Activated T-cell treated with anti-CD3 and anti-CD28 coated beads, Interleukin-2, amount 50 U/mL, for 24 hours (primary cell): ENCODE measurements at places on chromosomes 2 and 18.

- DNase-seq = no peak
Measured at GRCh38 chr2:211401328-211401727, 844.9 kb downstream of the CPS1 start.

GRCh38 chr2:127633556-127634065, 12.3 kb upstream of the GPR17 start:
- no peak for DNase-seq

DNA sequence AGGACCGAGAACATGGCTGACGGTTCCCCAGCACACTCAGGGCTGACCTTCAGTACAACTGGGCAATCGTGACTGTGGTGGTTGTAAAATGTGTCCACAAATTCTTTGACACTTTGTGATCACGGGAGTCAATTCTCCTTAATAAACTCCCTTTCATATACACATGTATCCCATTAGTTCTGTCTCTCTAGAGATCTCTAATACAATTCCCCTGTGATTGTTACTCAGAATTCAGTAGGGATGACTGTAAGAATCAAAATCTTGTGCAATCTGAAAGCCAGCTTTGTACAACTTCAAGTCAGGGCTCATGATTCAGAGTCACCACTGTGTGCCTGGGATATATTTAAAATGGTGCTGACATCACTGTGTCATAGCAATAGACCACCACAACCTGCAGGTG, 89.5 kb upstream of the LMAN1 start:
- no peak for DNase-seq

GRCh38 chr2:120989512-120990441, 254.1 kb downstream of the GLI2 start:
- no peak for DNase-seq

GRCh38 chr2:161134547-161135518, 25.4 kb upstream of the TANK start:
- no peak for DNase-seq

GRCh38 chr2:127506510-127506909, 19.8 kb downstream of the IWS1 start:
- DNase-seq = no peak

DNA sequence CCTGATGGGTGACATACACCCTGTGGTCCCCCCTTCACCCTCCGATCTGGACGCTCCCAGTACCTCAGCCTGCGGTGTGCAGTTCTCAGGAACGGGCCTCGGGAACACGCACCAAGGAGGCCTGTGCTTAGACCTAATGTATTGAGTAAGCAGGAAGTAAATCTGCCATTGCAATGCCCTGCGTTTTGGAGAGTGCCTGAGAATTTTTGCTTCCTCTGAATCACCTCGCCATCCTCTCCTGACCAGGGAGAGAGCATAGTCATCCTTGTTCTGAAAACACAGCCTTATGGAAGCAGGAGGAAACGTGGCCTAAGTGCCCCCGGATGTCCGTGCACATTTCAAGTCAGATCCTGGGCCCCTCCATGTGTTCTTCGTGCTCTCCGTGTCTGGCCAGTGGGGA, 272.2 kb downstream of the NDUFA10 start:
- DNase-seq = no peak

- DNase-seq = no peak
Measured at GRCh38 chr2:220455351-220455990, 828.0 kb downstream of the SLC4A3 start.

- no peak for DNase-seq
Measured at GRCh38 chr2:45128580-45128997, 119.3 kb upstream of the SIX2 start.

- DNase-seq = no peak
Measured at GRCh38 chr2:142848023-142848606, 29.3 kb upstream of the KYNU start.

DNA sequence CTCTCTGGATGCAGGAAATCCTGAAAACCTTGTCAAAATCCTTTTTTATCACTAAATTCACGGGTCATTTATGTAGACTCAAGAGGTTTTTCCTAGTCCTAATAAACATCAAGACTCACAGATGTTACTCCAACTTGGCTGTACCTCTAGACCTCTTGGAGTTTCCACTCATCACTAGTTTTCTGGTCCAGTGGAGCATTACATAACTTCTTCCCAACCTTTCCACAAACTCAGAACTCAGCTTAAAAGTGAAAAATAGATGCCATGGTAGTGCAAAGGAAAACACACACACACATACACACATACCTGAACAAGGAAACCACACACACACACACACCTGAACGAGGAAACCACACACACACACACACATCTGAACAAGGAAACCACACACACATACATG, 807.2 kb downstream of the LRP1B start:
- no peak for DNase-seq

GRCh38 chr2:63058144-63058920, 7.7 kb downstream of the OTX1 start:
- peak; percentile 40 for DNase-seq

DNA sequence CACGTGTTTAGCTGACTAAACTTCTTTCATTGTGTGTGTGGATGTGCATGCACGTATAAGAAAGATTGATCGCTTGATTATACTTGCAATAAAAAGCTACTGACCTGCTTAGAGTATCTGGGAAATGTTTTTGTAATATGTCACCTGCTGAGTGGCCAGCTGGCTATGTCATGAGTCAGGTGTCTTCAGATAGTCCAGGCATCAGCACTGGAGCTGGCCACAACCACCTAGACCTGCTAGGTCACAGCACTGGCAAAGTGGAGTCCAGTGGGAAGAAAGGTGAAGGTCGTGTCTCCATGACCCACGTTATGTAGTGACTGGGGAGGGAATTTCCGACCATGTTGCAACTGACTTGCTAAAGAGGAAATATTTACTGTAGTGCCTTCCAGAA, 147.0 kb downstream of the ESCO1 start:
- DNase-seq = no peak

DNA sequence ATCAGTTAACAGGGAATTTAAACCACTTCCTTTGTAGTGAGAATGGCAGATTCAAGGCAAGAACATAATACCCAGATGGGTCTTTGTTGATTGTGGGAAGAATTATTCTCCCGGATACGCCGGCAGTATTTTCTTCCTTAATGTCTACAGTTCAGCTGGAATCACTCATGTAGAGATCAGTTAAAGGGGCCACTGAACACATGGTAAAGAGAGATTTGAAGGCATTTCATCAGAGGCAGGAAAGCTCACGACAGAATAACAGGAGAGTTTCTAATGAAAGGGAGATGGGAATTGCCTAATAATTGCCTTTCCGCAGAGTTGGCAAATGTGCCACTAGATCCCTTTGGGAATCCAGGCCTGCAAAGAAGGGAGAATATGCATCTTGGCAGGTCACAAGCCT, 327.7 kb upstream of the ZNF804A start:
- DNase-seq = no peak

DNA sequence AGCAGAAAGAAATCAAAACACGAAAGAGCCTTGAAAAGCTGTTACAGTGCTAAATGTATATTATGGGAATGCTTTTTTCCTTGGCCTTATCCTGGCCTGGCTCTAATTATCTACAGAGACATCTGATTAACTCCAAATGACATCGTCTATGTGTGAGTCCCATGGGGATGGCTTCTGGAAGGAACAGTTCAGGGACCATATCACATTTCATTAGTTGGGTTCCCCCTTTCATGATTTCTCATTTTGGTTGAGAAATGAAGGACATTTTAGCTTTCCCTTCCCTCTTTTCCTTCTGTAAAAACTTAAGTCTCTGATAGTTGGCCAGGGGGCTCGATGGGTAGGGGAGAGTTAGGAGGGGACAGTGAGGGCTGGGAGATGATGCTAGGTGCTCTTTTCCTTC, 116.7 kb downstream of the PRKCE start:
- no peak for DNase-seq

DNA sequence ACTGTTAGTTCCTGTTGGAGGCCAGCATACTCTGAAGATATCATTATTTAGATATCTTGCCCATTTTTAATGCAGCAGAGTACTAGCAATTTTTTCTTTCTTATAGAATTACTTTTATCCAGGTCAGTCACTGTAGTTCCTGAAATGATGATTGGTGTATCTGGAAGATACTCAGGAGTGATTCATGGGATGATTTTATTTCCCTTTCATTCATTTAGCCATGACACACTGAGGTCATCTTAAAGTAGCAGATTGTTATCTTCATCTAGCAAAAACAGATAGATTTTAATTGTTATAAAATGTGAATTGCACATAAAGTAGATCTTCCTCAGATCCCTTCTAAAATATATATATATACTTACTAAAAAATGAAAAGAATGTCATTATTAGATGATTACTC, 109.1 kb downstream of the PIK3C3 start:
- no peak for DNase-seq

DNA sequence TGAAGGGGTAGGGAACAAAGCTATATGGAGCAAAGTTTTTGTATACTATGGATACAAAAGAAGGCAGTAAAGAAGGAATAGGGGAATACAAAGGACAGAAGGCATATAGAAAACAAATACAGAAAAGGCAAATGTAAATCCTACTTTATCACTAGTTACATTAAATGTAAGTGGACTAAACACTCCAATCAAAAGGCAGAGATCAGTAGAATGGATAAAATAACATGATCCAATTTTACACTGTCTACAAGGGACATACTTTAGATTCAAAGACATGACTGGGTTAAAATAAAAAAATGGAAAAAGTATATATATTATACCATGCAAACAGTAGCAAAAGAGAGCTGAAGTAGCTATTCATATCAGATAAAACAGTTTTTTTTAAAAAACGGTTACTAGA, 215.0 kb downstream of the PDE11A start:
- DNase-seq = no peak

DNA sequence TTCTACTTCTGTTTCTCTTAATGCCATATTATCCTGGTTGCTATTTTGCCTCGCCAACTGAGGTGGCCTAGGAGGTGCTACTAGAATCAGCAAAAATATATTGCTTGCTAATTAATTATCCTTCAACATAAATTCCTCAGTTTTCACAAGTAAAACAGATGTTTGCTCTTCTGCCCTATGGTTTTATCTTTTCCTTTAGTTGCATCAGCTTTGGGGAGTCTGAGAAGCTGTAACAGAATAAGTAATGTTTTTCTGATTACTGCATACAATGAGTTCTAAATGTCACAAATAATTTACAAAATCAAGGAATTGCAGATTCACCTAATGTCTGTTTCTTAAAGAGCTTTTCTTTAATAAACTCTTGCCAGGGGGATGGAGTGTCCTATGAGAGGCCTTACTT, 36.7 kb downstream of the GULP1 start:
- DNase-seq = no peak

GRCh38 chr18:62537946-62538345, 15.1 kb downstream of the ZCCHC2 start:
- DNase-seq = no peak

- DNase-seq = no peak
Measured at GRCh38 chr18:853471-853870, 41.4 kb upstream of the YES1 start.

DNA sequence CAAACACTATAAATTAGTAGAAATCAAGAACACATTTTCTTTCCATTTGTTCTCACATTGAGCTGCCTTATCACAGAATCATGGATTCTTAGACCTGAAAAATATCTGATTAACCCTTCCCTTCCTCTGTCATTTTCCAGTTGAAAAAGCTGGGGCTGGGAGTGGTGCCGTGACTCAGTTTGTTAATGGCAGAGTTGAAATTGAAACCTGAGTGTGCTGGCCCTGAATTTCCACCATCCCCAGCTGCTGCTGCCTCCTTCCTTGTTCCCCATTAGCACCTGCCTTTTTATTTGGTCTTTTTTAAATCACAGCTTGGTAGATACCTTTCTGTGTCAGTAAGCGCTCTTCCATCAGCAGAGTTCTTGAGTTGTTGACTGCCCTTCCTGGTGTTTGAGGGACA, 10.6 kb downstream of the FARP2 start:
- DNase-seq = no peak

- DNase-seq = no peak
Measured at GRCh38 chr18:22088996-22089640, 80.3 kb upstream of the GATA6 start.

DNA sequence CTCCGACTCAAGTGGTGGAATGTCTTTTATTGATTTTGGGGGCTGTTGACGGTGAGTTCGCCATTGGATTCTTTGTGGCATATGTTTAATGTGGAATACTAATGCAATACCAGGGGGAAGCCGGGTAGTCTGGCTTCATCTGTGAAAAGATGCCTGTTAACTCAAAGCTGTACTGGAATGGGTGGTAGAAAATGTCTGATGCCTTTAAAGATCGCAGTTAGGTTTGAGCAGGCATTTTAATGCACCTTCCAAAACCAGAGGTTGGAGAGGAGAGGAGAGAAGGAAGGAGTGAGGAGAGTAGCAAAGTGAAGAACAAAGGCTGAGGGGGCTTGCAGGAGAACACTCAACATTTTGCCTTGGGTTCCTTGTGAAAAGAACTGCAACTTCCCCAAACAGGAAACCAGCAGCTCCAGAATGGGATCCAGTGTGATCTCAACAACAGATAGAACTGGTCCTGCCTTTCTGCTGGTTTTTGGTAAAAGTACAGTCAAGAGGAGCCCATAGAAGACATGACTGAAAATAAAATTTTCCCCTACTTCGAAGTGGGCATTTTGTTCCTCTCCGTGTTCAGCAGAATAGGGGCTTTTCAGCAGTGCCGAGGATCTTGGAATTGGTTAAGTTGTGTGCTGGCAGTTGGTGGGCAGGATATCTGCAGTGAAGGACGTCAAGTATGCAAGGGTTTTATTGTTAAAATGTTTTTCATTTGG, 1.5 kb downstream of the ZNF532 start:
- no peak for DNase-seq

DNA sequence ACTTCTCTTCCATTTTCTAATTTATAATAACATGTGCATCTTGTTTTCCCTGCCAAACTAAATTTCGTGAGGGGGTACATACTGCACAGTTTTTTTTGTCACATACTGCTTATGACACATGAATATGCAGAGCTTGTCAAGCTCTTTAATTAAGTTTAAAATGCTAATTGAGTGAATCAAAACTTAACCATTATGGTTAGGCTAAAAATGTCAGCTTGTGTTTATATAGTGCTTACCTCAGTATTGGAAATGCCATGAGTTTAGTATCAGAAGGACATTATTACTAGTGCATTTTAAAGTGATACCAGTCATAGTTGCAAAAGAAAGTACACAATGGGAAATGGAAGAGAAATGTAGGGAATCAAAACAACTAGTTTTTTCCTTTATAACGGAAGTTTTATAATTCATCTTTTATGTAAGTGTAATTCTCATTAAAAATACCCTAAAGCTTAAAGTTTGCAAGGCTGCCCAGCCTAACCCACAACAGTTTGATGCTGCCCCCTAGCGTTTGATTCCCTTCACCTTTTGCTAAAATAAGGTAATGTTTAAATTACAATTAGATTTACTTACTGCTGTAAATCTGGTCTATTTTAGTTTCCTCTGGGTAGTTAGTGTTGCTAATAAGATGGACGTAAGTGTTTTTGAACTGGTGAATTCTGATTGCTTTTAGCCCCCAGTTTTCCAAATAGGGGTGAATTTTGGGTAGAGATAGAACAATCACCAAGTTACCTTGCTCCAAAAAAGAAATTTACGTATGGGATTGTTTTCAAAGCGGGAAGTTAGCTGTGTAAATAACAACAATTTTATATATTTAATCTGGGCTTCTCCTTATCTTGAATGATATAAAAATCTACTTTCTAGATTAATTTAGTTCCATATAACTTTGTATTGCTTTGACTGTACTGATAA, 3.2 kb downstream of the SLC39A10 start:
- peak; percentile 63 for DNase-seq
